Stimulated activated CD8-positive, alpha-beta memory T cell treated with anti-CD3 and anti-CD28 coated beads, Interleukin-2, amount 100 ng/mL, for 48 hours (primary cell): ENCODE measurements at places on chromosomes 5 and 9.

DNA sequence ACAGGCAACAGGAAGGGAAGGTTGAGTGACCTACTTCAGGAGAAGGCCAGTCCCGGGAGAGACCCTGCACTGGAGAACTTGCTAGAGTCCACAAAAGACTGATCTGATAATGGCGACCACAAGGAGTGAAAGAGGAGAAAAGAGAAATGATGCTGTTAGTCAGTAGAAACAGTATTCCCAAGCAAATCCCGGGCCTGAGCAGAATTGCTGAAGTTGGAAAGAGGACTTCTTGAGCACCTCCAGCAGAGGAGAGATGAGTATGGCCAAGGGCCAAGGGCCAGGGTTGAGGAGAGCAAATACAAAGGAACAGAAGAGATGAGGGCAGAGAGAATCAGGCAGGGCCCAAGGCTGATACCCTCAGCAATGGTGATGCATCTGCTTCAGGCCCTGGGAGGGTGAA lies 392.2 kb downstream of the EBF1 start:
- no peak for DNase-seq

DNA sequence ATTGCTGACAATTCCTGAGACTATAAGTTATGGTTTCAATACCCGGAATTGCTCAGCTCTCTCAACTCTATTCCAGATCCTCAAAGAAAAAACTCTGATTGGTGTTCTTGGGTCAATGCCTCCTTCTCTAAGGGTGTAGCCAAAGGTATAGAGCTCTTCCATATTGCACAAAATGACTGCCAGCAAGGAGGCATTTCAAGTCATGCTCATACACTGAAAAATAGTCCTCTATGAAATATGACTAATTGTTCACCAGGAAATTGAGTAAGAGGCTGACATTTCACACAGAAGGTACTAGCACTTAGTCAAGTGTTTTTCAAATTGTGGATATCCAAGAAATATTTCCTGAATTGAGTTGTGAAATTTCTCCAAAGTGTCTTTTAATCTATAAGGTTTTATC lies 111.1 kb upstream of the KLF9 start:
- no peak for DNase-seq

DNA sequence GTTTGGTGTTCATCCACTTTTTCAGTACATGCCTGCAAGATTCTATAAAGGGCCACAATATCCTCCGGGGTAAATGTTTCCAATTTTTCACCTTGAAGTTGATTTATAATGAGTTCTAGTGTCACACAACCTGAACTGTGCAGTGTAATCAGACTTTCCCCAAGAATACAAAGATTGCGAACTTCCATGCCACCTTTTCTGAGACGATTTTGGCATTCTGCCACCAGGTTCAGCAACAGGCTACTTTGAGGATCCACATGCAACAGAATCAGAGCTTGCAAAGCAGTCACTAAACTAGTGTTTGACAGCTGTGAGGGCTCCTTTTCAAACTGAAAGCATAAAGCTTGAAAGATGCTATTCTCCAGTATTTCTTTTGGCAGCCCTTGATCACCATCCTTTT lies 1.6 kb downstream of the FASTKD3 start:
- DNase-seq, result no peak

DNA sequence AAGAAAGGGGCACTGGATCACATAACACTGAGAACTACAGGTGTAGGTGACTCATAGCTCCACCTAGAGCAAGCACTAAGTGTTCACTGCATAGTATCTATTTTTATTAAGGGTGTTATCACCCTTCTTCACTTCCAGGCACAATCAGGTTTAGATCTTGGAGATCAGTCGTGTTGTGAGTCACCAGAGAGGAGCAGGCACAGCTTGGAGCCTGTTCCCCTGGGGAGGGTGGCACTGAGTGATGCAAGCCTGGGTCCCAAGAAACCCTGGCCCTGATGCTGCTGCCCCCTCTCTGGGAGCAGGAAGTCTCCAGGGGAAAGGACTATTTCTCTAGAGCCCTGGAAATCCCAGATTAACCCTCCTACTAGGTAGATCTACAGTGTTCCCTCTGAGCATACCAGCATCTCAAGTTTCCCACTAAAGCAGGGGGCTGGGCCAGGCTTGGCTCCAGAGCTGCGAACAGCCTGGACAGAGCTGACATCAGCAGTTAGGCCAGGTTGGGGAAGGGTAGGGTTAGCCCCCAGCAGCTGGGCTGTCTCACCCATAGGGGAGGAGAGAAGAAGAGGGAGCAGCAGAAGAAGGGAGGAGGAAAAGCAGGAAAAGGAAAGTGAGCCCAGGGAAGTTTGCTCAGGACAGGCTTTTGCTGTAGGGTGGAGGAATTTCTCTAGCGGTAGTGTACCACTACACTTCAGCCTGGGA lies 28.1 kb upstream of the SPINK4 start:
- no peak for DNase-seq

GRCh38 chr9:96719521-96719920 lies 58.4 kb downstream of the ZNF510 start:
- no peak for DNase-seq

- DNase-seq, result no peak
These were observed 100.2 kb downstream of the HINT1 start for GRCh38 chr5:131064669-131065371.

DNA sequence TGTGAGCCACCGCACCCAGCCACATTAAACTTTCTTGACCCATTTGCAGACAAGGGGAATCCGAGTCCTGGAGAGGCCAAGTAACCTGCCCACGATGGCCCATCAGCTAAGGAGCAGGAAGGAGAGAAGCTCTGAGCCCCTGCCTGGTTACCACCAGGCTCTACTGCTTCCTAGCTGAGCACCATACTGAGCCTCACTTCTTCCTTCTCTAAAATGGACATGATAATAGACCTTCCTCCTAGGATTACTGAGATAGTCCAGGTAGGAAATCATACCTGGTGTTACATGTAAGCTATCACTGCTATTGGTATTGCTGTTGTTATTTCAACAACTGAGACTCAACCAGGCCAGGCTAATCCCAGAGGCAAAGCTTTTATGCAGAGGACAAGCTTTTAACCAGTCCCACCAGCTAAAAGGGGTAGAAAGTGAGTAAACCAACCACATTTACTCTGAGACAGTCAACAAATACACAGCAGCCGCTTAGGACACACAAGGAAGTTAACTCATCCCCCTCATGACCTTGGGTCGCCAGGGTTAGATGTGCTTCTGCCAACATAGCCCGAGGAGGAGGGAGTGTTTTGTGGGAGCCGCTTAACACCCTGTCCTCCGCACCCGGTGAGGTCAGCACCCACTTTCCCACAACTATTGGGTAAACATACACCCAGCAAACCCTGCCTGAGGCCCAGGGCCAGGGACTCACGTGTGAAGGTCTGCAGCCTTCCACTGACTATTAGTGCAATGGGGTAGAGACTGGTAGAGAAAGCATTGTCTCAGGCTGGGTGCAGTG lies 20.6 kb upstream of the PTGES start:
- no peak for DNase-seq

DNA sequence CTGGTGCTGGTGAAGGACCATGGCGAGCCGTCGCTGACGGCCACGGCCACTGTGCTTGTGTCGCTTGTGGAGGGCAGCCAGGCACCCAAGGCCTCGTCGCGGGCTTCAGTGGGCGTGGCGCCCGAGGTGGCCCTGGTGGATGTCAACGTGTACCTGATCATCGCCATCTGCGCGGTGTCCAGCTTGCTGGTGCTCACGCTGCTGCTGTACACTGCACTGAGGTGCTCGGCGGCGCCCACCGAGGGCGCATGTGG lies 2.2 kb downstream of the PCDHA10 start:
- DNase-seq, result no peak

- no peak for DNase-seq
These were observed 9.5 kb upstream of the C9 start for GRCh38 chr5:39373791-39374190.

GRCh38 chr5:93674866-93675459 lies 66.4 kb downstream of the POU5F2 start:
- no peak for DNase-seq

GRCh38 chr5:90214991-90215390 lies 194.6 kb downstream of the CETN3 start:
- DNase-seq, result no peak

DNA sequence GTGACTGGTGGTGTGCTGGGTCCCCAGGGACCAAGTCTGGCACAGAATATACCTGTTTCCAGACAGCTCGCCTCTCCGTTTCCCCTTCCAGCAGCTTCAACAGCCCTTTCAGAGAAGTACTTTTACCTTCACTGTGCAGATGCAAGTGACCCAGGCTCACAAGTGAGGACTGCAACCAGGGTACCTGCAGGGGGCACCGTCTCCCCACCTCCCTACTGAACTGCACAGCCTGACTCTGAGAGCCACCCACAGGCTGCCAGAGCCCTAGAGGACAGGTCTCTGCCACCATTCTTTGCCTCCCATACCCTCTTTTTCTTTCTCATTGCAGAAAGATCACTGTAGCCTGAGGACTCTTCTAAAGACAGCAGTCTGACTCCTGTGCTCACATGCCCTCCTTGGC lies 15.4 kb downstream of the IL9 start:
- no peak for DNase-seq

DNA sequence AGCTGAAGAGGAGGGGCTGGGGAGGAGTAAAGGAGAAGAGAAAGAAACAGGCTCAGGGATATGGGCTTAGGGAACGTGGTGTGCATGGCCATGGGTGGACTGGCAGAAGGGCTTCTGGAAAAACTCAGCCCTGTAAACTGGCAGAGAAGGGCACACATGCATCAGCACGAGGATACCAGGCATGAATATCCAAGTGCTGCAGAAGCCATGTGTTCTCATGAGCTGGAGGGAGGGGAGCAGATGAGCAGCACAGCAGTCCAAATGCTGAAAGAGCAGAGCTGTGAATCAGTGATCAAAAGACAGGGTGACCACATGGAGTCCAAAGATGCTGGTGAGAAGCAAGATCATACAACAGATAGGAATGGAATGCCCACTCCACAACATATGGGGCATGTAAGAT lies 72.3 kb downstream of the SEMA5A start:
- DNase-seq, result no peak

GRCh38 chr9:35423499-35423898 lies 66.4 kb upstream of the RUSC2 start:
- DNase-seq, result no peak

DNA sequence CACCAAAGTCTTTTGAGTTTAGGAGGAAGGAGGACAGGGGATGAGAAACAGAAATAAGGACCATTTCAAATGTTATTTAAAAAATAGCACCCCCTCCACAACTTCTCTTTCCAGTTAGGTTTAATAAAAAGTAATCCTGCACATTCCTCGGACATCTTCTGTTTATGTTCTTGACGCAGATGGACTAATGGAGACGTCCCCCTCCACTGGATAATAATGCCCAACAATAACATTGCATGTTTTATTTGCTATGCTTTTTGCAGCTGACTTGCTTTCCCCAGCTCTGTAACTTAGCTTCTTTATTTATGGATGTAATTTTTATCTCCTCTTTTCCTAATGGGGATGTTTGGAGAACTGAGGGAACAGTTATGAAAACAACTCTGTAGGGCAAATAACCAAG lies 89.5 kb downstream of the MAT2B start:
- no peak for DNase-seq
